ENCODE measurements at places on chromosomes 7 and 10. TPM values are rescaled to one million over a fixed set of nuclear protein-coding genes. Genes with fewer than 3 reads are reported as not detected.

DNA sequence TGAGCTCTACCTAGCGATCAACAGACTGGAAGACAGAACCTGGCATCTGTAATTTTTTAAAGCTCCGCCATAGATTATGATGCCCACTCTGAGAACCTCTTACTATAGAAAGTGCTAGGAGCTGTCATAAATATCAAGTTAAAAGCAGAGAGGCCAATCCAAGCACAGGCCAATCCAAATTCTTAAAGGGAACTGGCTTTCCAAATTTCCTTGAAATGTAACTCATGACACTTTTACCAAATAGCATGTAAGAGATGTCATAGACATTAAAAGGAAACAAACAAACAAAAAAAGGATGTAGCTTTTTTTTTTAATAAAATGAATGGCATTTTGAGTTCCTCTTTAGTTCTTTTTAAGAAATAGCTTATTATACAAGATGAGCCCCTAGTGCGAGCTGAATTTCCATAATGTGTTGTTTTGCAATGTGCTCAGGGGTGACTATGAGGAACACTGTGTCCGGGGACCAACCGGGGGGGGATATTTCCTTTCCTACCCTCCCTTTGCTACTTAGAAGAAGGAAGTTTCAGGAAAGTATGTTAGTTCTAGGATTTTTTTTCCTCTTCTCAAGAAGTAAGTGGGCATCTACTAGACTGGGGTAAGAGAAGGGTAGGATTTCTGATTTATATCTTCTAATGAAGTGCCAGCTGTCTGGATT, 23.7 kb upstream of the MRC1 start:
- no peak for DNase-seq

GRCh38 chr10:71812913-71813590, 38.0 kb downstream of the PSAP start:
- DNase-seq: no peak

GRCh38 chr7:148883266-148884048, 634 bp downstream of the EZH2 start:
- DNase-seq: no peak

- DNase-seq: no peak
Measured at GRCh38 chr10:102167861-102168260, 15.7 kb downstream of the NOLC1 start.

DNA sequence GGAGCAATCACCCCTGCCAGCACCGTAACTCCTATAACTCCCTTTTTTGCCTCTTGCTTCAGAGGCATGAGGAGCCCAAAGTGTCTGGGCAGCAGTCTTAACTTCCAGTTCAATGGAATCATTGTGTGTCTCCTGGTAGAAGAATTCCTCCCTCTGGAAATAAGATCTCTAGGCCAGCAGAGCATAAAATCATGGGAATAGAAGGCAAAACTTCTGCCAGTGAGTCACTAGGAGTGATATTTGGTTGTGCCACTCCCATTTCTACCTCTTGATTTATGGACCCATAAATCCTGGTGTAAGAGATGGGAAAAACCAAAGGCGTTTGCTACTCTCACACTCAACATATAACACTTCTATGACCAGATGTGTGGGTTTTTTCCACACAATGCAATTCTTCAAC, 104.9 kb upstream of the FAM180A start:
- DNase-seq: no peak

The DNAH11 gene
- 1.8 TPM for polyA plus RNA-seq

DNA sequence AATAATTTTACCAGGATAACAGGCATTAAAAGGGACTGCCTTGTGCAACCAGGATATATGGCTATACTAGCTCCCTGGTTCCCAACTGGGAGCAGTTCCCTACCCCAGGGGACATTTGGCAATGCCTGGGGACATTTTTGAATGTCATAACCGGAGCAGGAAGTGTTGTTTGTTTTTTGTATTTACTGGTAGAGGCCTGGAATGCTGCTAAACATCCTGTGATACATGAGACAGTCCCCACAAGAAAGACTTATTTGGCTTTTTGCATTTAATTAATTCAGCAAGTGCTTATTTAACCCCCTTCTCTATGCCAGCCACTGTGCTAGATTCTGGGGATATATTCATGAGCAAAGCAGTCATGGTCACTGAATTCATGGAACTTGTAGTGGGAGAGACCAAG, 181.2 kb downstream of the BBS9 start:
- DNase-seq: no peak

GRCh38 chr10:17060289-17060688, 69.3 kb downstream of the CUBN start:
- no peak for DNase-seq

- DNase-seq: no peak
Measured at GRCh38 chr10:78367751-78368150, 334.1 kb downstream of the RPS24 start.

The HOXA7 gene
- polyA plus RNA-seq: 31.4 TPM

- DNase-seq: no peak
Measured at GRCh38 chr10:71878327-71879034, 27.4 kb upstream of the PSAP start.

The CYP2E1 gene
- polyA plus RNA-seq: 2.3 TPM

The FAM221A gene
- polyA plus RNA-seq: 12.8 TPM

- no peak for DNase-seq
Measured at GRCh38 chr10:33660329-33660728, 325.9 kb upstream of the NRP1 start.

DNA sequence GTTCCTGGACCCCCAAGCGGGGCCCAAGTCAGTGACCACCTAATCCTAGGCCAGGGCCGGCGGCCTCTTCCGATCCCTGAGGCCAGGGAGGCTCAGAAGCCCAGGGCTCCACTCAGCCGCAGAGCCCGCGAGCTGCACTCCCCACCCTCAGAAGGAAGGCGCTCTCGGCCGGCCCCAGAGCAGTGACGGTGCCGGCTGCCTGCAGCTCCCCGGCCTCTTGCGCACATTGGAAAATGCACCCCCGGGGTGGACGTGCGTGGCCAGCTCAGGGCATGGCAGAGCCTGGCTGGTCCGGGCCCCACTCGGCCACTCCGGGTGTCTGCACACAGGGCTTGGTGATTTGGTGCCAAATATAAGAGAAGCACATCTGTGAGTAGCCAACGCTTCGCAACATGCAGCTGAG, 269.1 kb downstream of the PTPRN2 start:
- no peak for DNase-seq

DNA sequence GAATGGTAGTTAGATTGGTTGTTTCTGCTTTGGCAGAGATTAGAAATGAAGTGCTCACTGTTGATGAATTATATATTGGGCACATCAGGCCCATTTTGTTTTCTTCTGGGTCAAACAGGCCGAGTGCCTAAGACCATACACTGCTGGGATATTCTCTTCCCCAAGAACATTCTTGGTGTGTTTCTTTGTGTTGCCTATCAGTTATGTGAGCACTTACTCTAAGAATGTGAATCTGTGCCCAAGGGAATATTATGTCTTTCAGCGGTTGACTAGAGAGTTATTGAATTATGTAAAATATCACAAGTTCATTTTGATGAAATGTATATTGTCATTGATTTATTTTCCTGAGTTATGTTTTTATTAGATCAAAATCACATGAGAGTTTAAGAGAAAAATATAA, 255.5 kb upstream of the SMIM30 start:
- DNase-seq: no peak

The PNLIPRP3 gene
- not detected for polyA plus RNA-seq
